Non-pigmented ciliary epithelial cell (primary cell): ENCODE measurements at places on chromosomes 12 and 14.

- no peak for DNase-seq
These were observed 147.6 kb downstream of the KLHL28 start for GRCh38 chr14:44814196-44814595.

GRCh38 chr14:35929186-35929585, 103.0 kb downstream of the BRMS1L start:
- DNase-seq = no peak

DNA sequence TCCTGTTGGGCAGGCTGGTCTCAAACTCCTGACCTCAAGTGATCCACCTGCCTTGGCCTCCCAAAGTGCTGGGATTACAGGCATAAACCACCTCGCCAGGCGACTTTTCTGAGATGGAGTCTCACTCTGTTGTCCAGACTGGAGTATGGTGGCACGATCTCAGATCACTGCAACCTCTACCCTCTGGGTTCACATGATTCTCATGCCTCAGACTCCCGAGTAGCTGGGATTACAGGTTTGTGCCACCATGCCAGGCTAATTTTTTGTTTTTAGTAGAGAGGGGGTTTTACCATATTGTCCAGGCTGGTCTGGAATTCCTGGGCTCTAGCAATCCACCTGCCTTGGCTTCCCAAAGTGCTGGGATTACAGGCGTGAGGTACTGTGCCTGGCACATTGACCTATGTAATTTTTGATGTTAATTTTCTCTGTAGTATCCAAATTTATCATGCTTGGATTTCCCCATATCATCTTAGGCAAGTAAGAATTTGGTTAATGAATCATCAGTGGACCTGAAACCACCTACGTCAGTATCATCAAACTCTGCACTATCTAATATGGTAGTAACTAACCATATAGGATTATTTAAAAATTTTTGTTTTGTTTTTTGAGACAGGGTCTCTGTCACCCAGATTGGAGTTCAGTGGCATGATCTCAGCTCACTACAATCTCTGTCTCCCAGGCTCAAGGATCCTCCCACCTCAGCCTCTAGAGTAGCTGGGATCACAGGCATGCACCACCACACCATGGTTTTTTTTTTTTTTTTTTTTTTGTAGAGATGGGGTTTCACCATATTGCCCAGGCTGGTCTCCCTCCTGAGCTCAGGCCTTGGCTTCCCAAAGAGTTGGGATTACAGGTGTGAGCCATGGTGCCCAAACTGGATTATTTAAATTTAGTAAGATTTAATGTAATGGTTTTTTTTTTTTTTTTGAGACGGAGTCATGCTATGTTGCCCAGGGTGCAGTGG, 11.9 kb upstream of the ATP5F1B start:
- no peak for DNase-seq

DNA sequence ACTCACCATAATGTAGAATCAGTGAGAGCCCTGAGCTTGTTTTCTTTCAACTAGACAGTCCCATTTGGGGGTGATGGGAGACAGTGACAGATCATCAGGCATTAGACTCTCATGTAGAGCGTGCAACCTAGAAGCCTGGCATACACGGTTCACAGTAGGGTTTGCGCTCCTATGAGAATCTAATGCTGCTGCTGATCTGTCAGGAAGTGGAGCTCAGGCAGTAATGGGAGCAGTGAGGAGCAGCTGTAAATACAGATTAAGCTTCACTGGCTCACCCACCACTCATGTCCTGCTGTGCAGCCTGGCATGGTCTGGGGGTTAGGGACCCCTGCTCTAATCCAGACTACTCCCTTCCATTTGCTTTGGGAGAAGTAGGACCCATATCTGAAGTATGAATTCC, 55.6 kb downstream of the FNTB start:
- no peak for DNase-seq

- DNase-seq = no peak
These were observed 59.6 kb downstream of the OR11H12 start for GRCh38 chr14:18660585-18660922.

DNA sequence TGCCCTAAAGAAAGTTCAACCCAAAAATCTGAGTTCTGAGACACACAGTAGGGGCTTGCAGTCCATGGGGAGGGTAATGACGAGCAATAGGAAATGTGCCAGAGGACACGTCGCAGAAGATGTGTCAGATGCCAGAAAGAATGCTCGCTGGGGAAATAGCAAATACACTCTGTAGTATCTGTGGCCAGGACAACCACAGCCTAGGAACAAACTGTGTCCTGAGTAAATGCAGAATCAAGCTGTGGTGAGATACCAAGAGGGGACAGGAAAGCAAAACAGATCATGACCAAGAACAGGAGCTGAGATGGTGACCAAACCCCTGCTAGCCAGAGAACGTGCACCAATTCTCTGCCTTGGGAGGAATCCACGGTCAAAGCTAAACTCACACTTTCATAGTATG, 9.1 kb downstream of the CRACR2A start:
- DNase-seq = no peak

GRCh38 chr12:106251631-106252455, 4.0 kb upstream of the CKAP4 start:
- no peak for DNase-seq

DNA sequence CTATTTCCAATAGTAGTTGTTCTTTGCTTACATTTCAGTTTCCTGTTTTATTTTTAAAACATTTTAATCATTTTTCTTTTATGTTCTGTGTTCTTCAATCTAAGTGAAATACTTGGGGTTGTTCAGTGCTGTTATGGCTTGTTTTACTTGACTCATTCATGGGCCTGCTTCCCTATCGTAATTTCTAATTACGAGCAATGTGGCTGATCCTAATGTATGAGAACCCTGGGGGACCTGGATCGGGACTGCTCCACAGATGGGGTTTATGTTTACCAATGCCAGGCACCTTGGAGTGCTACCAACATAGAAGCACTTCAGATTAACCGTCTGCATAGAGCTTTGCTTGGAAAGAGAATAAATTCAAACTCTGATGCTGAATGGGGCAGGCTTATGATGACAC, 29.8 kb downstream of the TECPR2 start:
- no peak for DNase-seq

- no peak for DNase-seq
These were observed 5.8 kb downstream of the NDUFA12 start for GRCh38 chr12:94997726-94998125.

- DNase-seq = no peak
These were observed 204.7 kb downstream of the KITLG start for GRCh38 chr12:88375306-88376305.

GRCh38 chr14:45135156-45135555, 574 bp upstream of the FANCM start:
- no peak for DNase-seq

- no peak for DNase-seq
These were observed 42.2 kb upstream of the NR2C1 start for GRCh38 chr12:95115641-95116040.

GRCh38 chr12:26132866-26133265, 8.0 kb upstream of the BHLHE41 start:
- no peak for DNase-seq
